ENCODE measurements at places on chromosomes 2 and 18. TPM values are rescaled to one million over a fixed set of nuclear protein-coding genes. Genes with fewer than 3 reads are reported as not detected.

The ZNF236 gene
- polyA plus RNA-seq, result 3.3 TPM

The SCYGR4 gene
- not detected for polyA plus RNA-seq

The DPP10 gene
- polyA plus RNA-seq, result 219 TPM

The NT5DC4 gene
- polyA plus RNA-seq, result not detected

The SIX2 gene
- not detected for polyA plus RNA-seq

The TEX44 gene
- not detected for polyA plus RNA-seq

The SPP2 gene
- polyA plus RNA-seq, result not detected

The CROCC2 gene
- polyA plus RNA-seq, result not detected

The ATIC gene
- polyA plus RNA-seq, result 122 TPM

The MERTK gene
- polyA plus RNA-seq, result 1.1 TPM

The DSC3 gene
- polyA plus RNA-seq, result not detected

The VWA3B gene
- 0.04 TPM for polyA plus RNA-seq
